AG09309 (cell line): ENCODE measurements at places on chromosomes 2 and 18.

- DNase-seq: no peak
Observed at GRCh38 chr18:58080451-58080850, 36.4 kb downstream of the NEDD4L start.

DNA sequence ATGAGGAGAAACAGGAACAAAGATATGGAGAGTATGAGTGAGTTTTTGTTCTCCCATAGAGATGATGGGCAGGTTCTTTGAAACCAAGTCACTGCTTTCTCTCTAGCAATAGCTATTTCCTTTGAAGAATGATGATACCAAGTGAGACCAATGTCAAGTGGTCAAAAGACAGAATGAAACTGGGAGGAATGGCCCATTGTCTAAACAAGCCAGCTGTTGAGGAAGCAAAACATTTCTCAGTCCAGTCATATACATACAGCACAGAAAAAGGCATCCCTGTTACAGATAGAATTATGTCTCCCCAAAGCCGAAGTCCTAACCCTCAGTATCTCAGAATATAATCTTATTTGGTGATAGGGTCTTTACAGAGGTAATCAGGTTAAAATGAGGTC lies 66.1 kb upstream of the EPC2 start:
- DNase-seq: no peak

DNA sequence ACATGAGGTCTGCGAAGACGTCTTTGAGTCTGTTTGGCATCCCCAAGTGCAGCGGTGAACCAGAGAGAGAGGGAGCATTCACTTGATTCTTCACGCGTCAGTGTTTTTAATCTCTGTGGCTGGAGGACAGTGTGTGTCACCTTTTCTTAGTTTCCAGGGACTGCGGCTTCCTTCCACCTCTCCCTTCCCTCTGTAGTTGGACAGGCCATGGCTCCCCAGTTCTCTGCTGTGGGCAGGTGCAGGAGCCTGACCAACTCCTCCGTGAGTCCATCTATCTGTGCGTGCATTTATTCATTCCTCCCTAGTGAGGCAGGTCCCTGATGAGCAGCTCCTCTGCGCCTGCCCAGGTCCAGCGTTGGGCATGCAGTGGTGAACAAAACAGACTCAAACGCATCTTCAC lies 42.9 kb downstream of the AGAP1 start:
- no peak for DNase-seq

- DNase-seq: no peak
Observed at GRCh38 chr18:55139836-55140235, 180.6 kb upstream of the CCDC68 start.

- DNase-seq: peak; percentile 13
Observed at GRCh38 chr2:60641811-60642788, 88.6 kb upstream of the BCL11A start.

DNA sequence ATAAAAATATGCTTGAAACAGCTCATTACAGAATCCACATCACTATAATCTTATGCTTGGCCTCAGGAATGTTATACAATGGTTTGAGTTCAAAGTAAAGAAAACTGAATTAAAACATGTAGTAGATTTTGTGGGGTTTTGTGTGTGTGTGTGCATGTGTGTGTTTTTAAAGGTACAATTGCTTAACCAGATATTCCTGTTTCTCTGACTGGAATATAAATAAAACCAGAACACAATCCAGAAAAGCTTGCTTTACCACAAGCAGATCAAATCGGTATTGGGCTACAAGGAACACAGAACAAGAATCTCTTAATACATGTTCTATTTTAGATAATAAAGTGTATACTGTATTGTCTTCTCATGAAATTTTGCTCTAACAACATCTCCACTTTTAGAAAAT lies 110.0 kb downstream of the TMEM247 start:
- no peak for DNase-seq

DNA sequence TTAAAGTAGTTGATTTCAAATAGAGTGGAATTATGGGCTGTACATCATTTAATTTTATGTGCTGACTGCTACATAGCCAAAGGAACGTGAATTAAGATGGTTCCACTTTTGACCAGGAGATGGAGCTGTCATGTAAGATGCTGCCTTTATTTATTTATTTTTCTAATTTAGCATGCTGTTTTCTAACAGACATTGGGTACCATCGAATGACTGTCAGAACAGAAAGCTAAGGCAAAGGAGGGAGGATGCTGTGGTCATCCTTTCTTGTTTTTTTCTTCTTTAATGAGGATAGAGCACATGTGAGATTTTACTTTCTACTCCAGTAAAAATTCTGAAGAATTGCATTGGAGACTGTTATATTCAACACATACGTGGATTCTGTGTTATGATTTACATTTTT lies at the start of gene SCN2A:
TSS of gene SCN2A (plus strand) at position 185 of the 400 bp plus-strand sequence. CDS start 56,410 bp downstream, outside the sequence.
- peak; percentile 28 for DNase-seq
